Fibroblast of the conjunctiva (primary cell): ENCODE measurements at places on chromosomes 4 and X.

GRCh38 chr4:163878336-163879121 lies 384.0 kb downstream of the TMA16 start:
- no peak for DNase-seq

DNA sequence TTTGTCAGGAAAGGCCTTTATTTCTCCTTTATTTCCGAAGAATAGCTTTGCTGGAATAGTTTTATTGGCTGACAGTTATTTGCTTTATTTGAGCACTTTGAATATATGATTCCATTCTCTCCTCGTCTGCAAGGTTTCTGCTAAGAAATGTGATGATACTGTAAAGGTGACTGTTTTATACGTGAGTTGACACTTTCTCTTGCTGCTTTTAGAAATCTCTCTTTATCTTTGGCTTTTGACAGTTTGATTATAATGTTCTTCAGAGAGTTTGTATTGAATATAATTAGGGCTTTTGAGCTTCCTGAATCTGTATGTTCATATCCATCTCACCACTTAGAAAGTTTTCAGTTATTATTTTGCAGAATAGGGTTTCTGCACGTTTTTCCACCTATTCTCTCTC lies 1003.7 kb upstream of the SLIT2 start:
- DNase-seq, result no peak

GRCh38 chr4:90071289-90072235 lies 55.6 kb upstream of the CCSER1 start:
- no peak for DNase-seq

DNA sequence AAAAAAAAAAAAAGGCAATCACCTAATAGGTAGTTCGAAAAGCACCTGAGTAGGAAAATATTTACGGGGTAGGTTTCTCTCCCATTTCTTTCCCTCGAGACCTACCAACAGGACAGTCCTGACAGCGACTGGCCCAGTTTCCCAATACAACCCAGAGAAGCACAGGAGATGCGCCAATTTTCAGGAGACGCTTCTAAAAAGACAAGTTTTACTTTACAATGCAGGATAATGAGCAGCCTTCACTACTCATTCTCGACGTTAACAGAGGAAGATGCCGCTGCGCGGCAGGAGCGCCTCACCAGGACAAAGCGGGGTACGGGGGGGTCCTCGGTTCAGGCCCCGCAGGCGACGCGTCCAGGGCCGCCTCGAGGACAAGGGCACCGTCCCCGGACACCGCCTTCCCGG lies 708 bp downstream of the BCLAF3 start:
- no peak for DNase-seq

GRCh38 chr4:153335665-153336064 lies 8.8 kb upstream of the MND1 start:
- DNase-seq, result no peak

- no peak for DNase-seq
These were observed 1.9 kb upstream of the CHST7 start for GRCh38 chrX:46571423-46572339.
